NCI-H1092 treated with DMSO at 0.1 percent for 48 hours (cell line): ENCODE measurements at places on chromosomes 13 and 19.
A peak's percentile ranks its signal among the peaks of the same experiment; 100 is the strongest.

DNA sequence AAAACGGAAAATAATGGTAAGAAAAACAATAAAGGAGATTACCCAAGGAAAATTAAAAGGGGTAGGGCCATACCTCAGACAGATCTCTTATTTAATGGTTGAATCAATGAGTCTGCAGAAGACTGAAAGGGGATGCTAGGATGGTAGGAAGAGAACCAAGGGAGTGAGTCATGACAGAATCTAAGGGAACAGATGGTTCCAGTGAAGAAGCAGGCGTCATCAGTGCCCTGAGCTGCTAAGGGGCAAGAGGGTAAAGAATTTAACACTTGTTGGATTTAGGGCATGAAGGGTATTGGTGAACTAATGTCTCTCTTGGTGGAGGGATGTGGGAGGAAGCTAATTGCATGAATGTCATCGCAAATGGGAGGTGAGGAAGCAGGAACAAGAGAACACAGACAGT, 329.2 kb upstream of the TSHZ3 start:
- no peak for DNase-seq

DNA sequence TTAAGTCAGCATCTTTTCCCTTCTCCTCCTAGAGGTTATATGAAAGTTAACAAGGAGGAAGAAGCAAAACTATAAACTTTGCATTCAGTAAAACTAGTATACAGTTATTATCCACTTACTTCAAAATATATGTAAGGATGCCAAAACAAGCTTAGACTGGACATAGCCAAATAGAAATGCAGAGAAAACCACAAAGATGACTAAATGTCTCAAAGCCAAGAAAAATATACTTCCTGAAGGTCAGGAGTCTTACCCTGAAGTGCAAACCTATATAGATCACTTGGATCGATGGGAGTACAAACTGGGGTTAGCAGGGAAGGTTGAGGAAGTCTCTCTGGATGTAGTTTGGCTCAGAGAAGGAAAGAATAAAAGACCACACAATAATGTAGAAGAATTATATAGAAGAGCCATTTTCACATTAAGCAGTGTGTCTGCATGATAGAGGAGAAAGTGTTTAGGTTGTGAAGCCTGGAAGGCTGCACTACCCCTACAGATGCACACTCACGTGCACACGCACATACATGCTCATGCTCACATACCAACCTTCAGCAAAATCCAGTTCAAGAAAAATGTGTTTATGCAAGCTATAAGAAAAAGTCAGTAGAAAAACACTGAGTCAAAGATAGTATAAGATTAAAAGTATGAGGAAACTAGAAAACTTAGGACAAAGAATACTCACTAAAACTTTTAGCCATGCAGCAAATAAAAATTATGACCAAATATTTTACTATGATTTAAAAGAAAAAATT, 112.1 kb upstream of the RXFP2 start:
- no peak for DNase-seq

GRCh38 chr13:112225429-112226090, 150.6 kb upstream of the SPACA7 start:
- DNase-seq: no peak

- peak; percentile 10 for DNase-seq
Observed at GRCh38 chr19:8615813-8616596, 5.5 kb upstream of the ADAMTS10 start.

DNA sequence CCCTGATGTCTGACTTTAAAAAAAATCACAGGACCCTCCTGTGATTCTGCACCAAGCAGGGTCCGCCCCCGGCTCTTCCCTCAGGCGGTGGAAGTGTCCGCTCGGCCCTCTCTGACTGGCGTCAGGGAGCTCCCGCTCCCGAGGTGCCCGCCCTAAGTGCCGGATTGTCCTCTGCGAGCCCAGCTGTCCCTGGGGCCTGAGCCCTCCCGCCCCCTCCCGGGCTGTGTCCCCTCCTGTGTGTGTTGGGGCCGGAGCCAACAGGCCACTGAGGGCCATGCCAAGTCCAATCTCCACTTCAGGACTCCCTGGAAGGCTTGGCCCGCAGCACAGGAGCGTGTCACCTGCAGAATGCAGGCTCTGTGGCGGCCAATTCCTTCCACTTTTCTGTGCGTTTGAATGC, 25.4 kb downstream of the MAP2K2 start:
- DNase-seq: no peak

GRCh38 chr13:59842507-59842906, 321.2 kb downstream of the DIAPH3 start:
- DNase-seq: no peak

- peak; percentile 28 for DNase-seq
Observed at GRCh38 chr13:91141543-91142061, 205.9 kb upstream of the MIR17HG start.

DNA sequence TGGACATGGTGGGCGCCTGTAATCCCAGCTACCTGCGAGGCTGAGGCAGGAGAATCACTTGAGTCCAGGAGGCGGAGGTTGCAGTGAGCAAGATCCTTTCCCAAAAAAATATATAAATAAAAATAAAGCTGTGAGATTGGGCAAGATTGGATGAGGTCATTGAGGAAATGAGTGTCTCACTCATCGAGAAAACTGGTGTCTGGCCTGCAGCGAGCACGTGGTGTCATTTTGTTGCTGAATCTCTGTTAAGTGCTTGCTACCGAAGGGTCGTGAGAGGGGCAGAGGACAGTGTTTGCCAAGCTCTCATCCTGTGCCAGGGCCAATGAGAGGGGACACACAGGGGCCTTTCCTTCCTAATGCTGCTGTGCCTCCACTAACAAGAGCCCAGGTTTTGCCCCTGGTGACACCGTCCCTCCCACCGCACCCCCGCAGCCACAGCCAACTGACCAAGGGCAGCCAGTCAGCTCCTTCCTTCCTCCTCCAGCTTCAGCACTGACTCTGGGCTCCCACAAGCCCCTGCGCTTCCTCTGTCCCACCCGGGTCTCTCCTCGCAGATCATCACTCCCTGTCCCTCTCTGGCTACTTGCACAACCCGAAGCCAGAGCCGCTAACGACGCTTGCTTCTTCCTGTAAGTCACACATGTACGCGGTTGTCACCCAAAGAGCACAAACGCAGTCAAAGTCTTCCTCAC, 3.2 kb downstream of the POLD1 start:
- no peak for DNase-seq

DNA sequence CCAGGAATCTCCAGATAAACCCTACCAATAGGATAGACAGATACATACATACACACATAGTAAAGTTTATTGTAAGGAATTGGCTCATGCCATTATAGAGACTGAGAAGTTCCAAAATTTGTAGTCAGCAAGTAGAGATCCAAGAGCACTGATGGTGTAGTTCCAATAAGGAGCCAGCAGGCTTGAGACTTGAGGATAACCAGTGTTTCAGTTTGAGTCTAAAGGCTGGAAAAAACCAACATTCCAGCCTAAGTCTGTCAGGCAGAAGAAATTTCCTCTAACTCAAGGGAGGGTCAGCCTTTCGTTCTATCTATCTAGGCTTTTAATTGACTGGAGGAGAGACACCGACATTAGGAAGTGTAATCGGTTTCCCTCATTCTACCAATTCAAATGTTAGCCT, 110.2 kb upstream of the TSHZ3 start:
- DNase-seq: no peak

DNA sequence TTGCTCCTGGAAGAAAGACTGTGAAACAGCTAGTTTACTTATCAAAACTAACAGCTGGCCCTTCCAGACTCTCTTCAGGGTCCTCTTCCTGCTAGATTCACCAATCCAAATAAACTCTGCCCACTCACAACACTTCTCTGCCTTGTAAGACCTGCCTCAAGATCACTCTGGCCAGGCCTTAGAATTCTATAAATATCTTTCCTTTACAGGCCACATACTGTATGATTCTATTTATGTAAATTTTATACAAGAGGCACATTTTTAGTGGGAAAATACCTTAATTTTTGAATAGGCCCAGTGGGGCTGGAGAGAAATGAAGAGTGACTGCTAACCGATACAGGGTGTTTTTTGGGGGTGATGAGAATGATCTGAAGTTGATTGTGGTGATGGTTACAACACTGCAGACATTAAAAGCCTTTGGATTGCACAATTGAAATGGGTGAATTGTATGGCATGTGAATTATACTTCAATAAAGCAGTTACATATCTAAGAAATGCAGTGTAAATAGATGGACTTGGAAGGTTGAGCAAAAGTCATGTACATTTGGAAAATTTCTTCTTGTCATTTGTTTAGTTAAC, 141.8 kb downstream of the GPC5 start:
- DNase-seq: no peak

- no peak for DNase-seq
Observed at GRCh38 chr13:98315902-98316301, 138.8 kb upstream of the RNF113B start.

DNA sequence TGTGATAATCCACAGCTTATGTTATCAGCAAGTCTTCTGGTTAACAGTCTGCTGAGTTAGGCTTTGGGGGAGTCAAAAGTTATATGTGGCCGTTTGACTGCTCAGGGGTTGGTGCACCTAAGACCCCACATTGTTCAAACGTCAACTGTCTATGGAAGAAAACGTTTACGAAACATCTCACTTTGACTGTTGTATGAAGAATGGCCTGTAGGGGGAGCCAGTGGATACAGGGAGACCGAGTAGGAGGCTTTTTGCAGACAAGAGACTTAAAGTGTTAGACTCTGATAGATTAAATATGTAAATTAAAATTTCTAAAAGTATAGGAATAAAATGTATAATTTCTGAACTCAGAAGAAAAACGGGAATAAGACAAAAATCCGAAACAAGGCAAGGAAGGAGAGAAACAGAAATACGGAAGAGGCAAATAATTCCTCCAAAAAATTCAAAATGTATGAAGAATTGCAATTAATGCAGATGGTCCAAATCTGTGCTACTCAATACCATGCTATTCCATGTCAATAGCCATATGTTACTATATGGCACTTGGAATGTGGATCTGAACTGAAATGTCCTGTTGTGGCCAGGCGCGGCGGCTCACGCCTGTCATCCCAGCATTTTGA, 37.8 kb downstream of the TNFSF14 start:
- DNase-seq: peak; percentile 52

- DNase-seq: no peak
Observed at GRCh38 chr13:44148159-44148914, 225.3 kb upstream of the SERP2 start.

DNA sequence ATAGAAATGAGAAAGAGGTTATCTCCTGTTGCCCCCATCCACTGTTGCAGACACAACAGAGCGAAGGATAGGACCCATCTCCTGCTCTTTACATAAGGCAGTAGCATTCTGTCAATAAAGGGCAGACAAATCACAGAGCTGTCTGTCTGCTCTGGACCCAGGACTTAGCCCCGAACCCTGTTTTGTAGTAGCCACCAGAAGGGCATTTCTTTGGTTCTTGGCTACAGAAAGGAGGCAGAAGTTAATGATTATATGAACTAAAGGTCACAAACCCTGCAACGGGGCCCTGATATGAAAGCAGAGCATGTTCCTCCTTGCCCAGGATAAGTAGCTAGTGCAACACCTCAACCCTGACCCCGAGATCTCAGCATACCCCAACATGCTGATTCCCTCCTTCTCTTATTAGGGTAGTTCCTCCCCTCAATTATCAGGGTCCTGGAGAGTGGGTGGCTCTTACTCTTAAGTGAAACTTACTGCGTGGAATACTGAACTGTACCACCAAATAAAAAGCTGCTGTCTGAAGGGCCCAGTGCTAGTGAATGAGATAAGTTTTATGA, 680.4 kb upstream of the SPRY2 start:
- no peak for DNase-seq

GRCh38 chr13:24183741-24184182, 23.2 kb downstream of the SPATA13 start:
- no peak for DNase-seq

DNA sequence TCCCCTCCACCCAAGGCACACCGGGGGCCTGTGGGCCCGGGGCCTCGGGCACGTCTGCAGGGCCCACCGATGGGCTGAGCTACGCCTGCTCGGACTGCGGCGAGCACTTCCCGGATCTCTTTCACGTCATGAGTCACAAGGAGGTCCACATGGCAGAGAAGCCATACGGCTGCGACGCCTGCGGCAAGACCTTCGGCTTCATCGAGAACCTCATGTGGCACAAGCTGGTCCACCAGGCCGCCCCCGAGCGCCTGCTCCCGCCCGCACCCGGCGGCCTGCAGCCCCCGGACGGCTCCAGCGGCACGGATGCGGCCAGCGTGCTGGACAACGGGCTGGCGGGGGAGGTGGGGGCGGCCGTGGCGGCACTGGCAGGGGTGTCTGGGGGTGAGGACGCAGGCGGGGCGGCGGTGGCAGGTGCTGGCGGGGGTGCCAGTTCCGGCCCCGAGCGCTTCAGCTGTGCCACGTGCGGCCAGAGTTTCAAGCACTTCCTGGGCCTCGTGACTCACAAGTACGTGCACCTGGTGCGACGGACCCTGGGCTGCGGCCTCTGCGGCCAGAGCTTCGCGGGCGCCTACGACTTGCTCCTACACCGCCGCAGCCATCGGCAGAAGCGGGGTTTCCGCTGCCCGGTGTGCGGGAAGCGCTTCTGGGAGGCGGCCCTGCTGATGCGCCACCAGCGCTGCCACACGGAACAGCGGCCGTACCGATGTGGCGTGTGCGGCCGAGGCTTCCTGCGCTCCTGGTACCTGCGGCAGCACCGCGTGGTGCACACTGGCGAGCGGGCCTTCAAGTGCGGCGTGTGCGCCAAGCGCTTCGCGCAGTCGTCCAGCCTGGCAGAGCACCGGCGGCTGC, 8.6 kb downstream of the ZNF784 start:
- no peak for DNase-seq

DNA sequence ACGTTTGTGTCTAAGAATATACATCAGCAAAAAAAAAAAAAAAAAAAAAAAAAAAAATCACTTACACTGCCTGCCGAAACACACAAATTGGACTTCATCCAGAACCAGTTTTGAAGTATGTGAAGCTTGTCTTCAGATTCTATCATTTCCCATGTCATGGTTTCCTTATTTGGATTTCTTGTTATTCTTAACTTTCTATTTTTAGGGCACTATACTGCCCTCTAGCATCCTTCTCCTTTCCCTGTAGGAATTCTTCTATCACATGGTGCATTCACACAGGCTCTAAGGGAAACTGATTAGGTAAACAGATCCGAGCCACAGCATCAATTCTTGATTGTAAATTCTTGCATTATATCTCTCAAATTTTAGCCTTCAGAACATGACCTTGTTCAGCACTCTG, 1507.5 kb downstream of the OLFM4 start:
- DNase-seq: peak; percentile 3

DNA sequence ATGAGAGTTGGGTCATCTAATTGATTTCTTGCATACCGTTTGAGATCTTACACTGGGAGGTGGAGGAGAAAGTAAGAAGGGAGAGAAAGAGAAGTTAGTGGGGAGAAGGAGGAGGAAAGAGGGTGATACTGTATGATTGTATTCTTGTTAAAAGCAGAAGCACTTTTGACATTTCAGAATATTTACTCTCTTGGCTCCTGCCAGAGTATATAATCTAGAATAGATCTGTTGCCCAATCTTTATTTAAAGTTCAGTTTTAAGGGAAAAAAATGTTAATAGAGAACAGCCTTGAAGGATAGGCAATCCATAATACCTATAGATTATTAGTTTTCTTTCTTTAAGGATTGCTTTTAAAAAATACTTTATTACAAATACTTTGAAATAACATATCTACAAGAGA, 41.5 kb downstream of the PDS5B start:
- DNase-seq: no peak

DNA sequence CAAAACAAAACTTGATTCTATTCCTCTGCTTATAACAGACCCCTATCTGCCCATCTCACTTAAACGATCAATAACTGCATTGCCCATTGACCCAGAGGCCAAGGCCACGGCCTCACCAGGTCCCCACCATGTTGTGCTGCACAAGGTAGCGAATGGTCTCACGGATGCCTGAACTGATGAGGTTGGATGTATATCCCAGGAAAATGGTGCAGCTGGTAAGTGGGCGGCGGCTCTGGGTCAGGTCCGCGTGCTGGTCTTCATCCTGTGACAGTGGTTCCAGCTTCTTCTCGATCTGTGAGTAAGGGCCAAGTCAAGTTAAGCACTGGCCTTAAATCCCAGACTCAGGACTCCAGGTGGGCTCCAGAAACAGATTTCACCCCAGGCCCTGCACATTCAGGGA, 1.6 kb downstream of the DHPS start:
- no peak for DNase-seq
